ENCODE measurements at places on chromosomes 3 and 15.

- no peak for DNase-seq
These were observed 34.7 kb upstream of the SH3BP5 start for GRCh38 chr3:15367059-15367458.

DNA sequence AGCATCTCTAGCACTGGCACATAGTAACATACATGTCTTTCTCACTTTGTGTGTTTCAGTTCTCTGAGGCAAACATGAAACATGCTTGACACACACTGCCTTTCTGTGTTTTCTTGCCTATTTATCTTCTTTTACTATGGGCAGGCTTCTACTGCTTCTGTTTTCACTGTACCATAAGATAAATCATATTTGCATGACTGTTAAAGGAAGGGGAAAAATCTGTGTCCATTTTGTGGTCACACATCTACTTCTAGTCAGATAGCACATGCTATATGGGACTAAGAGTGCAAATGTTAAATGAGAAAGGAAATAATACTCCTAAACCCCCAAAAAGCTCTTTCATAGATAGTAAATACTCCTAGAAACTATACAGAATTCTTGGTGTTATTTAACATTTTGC is 386.4 kb downstream of the ZBTB20 start:
- no peak for DNase-seq

GRCh38 chr15:42595626-42596240 is 20.3 kb downstream of the STARD9 start:
- peak; percentile 92 for DNase-seq

GRCh38 chr3:138461246-138461645 is 26.8 kb downstream of the ESYT3 start:
- DNase-seq: no peak

- DNase-seq: no peak
These were observed 275.2 kb downstream of the SHQ1 start for GRCh38 chr3:72573051-72573450.

- no peak for DNase-seq
These were observed 110.7 kb downstream of the EEFSEC start for GRCh38 chr3:128263946-128264345.

DNA sequence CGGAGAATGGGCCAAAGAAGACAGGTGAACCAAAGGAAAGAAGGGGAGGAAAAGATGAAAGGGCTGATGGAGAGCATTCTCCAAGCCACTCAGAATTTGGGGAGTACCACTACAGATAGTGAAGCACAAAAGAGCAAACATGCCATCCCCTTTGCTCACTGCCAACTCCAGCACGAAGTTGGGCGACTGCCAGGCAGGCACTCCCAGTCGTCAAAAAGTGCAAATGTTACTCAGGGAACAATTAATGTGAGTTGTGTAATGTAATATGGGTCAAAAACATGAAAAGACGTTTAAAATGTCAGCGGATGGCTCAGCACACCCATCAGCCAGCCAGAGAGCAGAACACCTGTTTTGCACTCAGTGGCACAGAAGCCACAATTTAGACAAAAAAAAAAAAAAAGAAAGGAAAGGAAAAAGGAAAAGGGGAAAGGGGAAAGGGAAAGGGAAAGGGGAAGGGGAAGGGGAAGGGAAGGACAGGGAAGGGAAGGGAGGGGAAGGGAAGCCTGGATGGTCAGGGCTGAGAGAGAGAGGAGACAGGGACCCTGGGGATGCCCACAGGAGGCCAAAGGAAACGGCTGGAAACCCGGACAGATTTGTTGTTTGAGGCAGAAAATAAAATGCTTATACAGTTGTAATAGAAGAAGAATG is 82.7 kb downstream of the COL8A1 start:
- no peak for DNase-seq

DNA sequence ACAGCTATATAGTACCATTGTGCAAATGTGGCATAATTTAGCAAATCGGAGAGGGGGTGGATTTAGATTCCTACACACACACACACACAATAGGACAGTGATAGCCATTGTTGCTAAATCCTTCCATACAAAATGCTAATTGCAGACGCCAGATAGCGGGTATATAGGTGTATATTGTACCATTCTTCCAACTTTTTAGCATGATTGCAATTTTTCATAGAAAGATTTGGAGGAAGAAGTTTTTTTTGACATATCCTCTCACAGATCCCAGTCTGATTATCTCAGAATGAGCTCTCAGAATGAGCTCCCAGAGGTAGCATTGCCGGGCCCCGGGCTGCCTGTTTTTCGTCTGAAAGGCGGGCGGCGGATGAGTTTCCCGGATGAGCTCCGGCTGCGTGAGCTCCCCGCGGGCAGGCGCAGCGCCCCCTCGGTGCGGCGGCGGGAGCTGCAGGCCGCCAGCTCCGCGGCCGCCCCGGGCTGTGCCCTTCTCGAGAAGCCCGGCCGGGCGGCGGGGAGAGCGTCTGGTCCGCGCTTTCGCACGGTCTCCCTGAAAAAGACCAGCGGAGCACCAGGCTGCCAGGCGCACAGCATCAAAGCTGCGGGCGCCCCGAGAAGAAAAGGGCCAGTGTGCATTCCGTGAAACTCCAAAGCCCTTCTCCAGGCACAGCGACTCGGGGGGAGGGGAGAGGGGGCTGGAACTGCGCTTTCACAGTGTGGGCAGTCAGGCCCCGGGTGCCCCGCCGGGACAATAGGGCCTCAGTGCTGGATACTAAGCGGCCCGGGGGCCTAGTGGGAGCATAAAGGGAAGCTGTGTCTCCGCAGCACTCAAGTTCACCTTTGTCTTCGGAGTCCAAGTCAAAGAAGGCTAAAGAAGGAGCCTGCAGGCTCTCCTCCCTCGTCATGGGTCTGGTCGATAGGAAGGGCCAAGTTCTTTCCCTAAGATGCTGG is 12.0 kb upstream of the SHC4 start:
- no peak for DNase-seq

DNA sequence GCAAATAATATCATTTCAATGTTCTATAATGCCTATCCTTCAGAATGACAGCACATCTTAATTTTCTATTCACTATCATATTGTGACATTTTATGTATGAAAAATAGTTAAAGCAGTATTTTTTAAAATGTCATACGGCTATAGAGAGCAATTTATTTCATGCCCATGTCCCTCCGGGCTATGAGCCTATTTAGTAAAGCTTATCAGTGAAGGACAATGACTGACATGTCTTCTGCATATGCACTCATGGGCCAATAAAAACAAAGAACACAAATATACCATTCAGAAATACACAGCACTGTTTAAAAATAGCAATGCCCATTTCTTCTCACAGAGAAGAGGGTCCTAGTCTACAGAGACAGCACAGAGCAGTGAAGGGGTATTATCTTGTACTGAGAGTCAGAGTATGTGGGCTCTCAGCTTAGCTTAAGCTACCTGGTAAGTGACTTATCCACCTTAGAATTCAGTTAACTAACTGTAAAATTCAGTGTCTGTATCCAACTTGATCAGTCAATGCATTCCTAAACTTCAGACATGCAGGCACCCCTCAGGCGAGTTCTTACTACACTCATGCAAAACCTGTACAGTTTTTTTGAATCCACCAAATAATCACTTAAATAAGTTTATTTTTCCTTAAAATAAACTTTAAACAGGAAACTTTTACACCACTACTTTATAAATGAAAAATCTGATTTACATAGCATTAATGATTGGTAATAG is 9.0 kb downstream of the GOLIM4 start:
- no peak for DNase-seq

DNA sequence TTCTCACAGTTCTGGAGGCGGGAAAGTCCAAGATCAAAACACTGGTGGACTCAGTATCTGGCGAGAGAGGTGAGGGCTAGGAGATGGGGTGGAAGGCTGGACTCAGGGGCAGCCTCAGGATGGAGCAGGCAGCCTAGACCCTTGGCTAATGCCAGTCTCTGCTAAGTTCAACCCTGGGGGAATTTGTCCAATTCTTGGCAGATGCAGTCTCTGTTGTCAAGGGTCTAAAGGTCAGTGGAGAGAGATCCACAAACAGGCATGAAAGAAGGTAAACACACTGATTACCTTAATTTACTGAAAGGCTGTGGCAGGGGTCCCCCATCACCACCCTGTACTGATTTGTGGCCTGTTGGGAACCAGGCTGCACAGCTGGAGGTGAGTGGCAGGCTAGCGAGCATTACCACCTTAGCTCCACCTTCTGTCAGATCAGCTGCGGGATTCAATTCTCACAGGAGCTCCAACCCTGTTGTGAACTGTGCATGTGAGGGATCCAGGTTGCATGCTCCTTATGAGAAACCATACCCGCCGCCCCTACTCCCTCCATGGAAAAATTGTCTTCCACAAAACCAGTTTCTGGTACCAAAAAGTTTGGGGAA is 32.5 kb upstream of the RHCG start:
- no peak for DNase-seq

DNA sequence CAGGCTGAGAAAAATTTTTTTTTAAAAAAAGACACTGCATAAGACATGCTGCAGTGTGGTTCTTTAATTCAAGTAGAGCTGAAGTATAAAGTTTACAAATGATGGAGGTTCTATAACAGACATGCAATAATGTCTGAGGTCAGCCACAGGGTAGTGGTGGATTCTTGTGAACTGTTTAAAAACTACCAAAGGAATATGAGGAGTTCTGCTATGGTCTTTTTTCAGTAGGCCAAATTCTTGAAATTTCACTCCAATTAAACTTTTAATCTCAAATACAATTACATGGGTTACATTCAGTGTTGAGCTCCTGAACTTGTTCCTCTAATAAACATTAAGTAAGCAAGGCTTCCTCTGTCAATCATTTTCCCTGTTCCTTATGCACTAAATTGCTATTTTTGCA is 122.7 kb downstream of the PLD1 start:
- peak; percentile 24 for DNase-seq

DNA sequence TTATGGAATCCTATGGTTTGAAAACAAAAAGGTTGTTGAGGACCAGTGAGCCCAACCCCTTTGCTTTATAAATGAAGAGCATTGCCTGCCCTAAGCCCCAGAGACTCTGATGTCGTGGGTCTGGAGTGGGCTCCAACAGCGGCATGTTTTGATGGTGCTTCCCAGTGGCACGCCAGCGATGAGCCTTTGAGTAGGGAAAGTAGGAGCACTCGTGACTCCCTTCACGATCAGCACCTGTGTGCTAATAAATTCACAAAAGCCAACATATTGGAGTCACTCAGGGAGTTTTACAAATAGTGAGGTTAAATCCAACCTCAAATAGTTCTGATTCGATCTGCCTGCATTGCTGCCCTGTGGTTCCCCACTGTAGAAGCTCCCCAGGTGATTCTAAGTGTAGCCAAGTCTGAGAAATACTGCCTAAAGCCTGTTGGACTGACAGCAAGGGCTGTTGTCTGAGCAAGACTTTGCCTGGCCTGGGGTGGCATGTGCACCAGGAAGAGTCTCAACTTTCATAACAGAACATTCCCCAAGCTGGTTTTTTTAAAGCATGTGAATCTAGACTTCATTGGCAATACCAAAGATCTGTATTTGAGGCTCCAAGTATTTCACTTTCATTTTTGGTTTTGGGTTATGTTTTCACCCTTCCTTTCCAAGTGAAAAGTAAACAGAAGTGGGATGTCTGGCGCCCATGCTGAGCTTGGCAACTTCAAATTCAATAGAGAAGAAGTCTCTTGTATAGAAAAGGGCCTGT is 9.9 kb downstream of the CCR5 start:
- no peak for DNase-seq

- no peak for DNase-seq
These were observed 193.4 kb upstream of the RASGRP1 start for GRCh38 chr15:38758043-38758442.

- no peak for DNase-seq
These were observed 47.5 kb downstream of the PRTG start for GRCh38 chr15:55695432-55695831.

DNA sequence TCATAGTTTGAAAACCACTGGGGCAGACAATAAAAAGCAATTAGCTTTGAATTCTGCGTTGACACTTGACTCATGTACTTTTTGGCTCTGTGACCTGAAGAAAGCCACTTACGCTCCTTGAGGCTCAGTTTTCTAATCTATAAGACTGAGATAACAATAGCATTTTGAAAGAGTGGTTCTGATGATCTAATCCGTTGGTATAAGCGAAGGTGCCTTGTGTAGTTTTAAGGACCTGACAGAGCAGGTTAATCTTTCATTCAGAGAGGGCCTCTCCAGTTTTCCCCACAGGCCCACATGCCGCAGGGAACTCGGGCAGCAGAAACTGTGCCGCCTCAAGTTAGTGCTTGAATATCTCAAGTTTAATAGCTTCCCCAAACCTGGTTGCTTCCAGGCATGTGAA is 306.0 kb upstream of the GBE1 start:
- no peak for DNase-seq

DNA sequence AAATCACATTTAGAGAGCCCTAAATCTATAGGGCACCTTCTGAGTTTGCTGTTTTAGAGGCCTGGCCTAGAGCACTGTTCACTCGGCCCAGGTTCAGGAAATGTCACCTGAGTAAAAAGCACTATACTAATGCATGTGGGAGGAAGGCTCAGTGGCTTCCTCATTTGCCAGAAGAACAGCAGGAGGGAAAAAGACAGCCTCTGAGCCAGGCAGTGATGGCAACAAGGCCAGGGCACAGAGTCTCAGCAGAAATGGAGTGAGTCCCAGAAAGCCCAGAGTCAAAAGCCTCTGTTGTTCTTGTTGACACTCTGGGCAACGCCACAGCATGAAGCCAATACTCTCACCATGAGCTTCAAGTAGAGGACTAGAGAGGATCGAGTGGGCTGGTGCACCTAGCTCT is 25.9 kb downstream of the LTF start:
- no peak for DNase-seq

DNA sequence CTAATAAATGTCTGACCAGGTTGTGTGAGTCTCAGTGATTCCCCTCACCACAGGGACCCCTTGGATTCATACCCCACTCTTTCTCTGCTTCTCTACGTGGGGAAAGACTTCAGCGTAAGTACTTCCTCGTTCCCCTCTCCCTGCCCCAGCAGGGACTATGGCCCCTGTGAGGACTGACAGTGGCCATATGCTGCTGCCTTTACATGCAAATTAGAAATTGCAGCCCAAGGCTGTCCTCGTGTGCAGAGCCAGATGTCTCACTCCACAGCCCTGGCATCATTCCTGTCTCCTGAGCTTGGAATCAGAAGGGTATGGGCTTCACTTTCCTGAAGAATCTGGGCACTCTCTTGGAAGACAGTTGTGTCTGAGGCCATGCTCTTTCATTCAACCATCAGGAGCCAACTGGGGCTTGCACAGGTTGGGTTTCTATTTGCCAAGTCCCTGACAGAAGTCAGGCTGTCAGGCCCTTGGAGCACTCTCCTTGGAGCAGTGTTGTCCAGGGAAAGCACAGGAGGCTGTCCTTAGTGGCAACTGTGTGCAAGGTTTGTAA is 30.5 kb upstream of the IQCF2 start:
- DNase-seq: no peak

All from forelimb muscle (tissue), 1 donor.